HT1080 (cell line): ENCODE measurements at places on chromosomes 6 and 20.

GRCh38 chr6:23566418-23566817, 559.6 kb upstream of the NRSN1 start:
- DNase-seq: no peak

DNA sequence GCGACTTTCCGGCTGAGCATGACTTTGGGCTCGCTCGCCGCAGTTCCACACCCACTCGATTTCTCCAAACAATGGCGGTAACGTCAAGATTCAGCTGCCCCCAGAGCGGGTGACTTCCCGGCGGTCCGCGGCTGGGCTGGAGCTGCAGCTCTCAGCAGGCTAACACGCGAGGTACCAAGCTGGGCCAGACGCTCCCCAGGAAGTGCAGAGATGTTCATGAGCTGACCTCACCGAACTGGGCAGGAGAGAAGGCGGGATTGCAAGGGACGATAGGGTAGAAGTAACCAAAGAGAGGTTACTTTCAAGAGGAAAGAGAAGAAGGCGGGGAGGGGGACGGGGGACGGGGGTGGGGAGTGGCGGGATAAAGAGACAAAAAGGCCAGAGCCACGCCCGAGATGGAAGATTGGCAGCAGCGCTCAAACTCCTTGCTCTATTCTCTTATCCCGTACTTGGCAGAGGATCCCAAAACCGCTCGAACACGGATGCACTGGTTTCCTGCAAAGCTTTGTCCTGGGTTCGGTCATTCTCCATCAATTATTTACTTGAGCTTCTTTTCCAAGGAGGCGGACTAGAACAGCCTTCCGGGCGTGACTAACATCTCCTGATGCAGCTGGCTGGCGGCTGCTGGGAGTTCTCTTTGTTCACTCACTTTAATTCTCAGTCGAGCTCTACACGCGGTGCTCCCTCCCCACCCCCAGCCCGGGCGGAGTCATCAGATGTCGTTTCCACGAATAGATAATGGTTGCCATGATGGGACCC, at the start of gene MTCL3:
TSS of gene MTCL3 (minus strand) at position 626 of the 759 bp plus-strand sequence.
- peak; percentile 45 for DNase-seq

DNA sequence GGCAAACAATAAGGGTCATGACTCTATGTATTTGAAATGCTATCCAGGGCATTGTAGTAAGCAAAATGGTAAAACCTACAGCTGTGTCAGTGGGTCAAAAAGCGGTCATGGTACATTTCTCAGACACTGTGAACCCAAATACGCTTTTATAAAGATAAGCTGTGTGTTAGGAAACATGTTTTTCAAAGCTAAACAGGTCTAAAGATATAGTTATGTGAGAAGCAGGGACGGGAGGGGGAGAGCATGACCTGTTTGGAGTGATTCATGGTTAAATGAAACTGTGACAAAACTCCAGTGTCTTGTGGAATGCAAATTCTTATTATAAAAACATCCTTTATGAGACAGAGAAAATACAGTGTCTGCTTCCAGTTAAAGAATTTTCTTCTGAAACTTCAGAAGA, 205.4 kb upstream of the BMP2 start:
- peak; percentile 41 for DNase-seq

- no peak for DNase-seq
These were observed 40.7 kb downstream of the TP53INP2 start for GRCh38 chr20:34744847-34745246.

GRCh38 chr6:13908955-13909381, 15.8 kb upstream of the RNF182 start:
- peak; percentile 55 for DNase-seq

GRCh38 chr20:59137532-59137931, 26.1 kb upstream of the ZNF831 start:
- no peak for DNase-seq

DNA sequence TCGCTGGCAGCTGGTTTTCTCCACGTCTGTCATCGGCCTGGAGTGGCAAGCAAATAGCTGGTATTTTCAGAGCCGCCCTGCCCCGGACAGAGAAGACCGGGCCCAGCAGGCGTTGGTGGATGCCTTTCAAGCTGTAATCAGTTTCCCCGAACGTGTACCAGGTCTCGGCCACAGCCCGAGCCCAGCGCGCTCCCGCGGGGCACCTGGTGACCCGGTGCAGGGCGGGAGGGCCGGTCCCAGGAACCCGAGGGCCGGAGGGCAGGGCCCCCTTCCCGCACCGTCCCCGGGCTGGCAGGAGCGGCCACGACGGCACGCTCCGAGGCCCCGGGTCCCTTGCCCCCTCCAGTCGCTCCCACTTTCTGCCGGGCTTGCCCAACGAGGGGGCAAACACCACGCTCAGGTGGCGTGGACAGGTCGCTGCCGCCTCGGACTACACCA, 348 bp upstream of the PYGB start:
- DNase-seq: no peak

GRCh38 chr6:154412106-154412820, 55.7 kb upstream of the IPCEF1 start:
- no peak for DNase-seq

DNA sequence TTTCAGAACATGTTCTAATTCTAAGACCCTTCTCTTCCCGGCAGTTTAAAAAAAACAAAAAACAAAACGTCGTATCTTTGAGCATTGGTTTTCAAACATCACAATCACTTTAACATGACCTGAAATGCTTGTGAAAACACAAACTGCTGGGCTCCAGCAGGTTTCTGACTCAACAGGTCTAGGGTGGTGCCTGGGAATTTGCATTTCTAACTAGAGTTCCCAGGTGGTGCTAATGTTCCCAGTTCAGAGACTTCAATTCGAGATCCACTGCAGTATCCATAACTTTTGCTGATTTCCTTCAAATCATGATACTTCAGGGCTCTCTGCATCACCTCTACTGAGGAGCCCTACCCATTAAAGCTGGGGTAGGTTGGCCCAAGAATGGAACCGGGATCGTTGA, 850 bp upstream of the SMPDL3A start:
- no peak for DNase-seq

- DNase-seq: no peak
These were observed 73.4 kb upstream of the RAB32 start for GRCh38 chr6:146470091-146470770.

GRCh38 chr20:34017610-34018009, 23.9 kb downstream of the RALY start:
- DNase-seq: peak; percentile 95

GRCh38 chr6:7145885-7146828, 38.4 kb downstream of the RREB1 start:
- peak; percentile 70 for DNase-seq

DNA sequence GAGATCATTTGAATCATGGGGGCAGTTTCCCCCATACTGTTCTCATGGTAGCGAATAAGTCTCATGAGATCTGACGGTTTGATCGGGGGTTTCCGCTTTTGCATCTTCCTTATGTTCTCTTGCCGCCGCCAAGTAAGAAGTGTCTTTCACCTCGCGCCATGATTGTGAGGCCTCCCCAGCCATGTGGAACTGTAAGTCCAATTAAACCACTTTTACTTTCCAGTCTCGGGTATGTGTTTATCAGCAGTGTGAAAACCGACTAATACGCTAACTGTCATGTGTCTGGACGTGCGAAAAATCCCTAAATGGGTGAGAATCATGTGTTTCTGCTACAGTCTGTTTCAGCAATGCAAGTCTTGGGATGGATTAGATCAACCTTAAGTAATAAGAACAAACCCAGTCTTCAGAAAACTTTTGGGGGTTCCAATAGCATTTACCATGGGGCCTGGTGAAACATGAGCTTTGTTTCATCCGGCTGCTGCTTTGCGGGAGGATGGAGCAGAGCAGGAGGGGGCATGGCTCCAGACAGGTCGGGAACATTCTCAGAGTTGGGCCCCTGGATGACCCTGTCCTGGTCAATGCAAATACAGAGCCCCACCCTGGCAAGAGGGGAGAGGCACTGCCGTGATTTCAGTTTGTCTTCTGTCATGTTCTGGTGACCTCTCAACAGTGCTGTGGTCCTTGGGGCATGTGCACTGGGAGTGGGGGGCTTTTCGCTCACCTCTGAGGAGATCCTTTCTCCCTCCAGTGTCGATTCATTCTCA, 41.5 kb downstream of the CTCFL start:
- DNase-seq: no peak

DNA sequence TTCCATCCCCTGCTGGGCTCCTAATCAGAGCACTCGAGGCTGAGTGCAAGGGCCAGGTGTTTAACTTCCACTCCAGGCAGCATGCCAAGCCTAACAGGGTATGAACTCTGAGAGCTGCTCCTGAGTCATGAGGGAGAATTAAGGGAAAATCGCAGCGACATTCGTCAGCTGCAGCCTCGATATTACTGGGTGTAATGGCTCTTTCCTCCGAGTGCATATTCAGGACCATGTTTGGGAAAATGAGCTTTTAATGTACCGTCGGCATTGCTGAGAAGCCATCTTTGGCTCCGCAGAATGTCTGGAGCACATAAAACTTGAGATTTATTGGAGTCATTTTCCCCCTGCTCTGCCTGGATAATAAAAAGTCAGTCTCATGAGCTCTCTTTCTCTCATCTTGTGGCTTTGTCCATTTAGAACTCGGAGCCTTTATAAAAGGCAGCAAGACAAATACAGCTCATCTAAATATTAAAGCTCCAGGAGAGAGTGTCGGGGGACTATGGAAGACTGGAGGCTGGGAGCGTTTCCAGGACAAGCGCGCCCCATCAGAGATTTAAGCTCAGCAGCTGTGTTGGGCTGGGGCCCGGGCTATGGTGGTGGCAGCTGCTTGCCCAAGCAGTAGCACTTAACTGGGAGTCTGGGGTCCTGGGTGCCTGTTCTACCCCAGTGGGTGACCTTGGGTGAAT, 103.7 kb downstream of the TOX2 start:
- peak; percentile 89 for DNase-seq

- DNase-seq: no peak
These were observed 51.4 kb upstream of the GMDS start for GRCh38 chr6:2296781-2297180.

GRCh38 chr20:41913146-41913545, 295.0 kb upstream of the CHD6 start:
- no peak for DNase-seq

DNA sequence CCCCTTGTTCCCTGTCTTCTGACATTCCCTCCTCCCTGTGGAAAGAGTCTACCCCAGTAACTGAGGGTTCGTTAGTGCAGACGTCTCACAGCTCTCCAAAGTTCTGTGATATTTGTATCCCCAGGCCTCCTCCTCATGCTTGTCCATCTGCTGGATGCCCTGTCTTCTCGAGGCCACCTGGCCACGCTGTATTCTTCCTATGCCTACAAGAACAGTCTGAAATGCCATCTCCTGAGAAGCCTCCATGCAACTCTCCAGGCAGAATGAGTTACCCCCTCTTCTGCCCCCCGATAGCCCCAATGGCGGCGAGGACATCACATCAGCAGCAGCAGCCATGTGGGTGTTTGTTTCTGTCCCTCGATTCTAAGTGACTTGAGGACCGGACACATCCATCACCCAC, 9.3 kb downstream of the ULBP2 start:
- no peak for DNase-seq

GRCh38 chr6:26502165-26502564, 2.1 kb downstream of the BTN1A1 start:
- DNase-seq: no peak

GRCh38 chr6:16140607-16141006, 11.7 kb downstream of the MYLIP start:
- DNase-seq: no peak

DNA sequence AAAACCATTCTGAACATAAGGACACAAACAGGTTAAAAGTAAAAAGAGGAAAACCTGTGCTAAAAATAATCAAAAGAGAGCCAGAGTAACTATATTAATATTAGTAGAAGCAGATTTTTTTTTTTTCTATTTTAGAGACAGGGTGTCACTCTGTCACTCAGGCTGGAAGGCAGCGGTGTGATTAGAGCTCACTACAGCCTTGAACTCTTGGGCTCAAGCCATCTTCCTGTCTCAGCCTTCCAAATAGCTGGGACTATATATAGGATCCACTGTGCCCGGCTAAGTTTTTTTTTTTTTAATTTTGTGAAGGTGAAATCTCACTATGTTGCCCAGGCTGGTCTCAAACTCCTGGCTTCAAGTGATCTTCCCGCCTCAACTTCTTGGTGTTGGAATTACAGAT, 33.4 kb upstream of the PLN start:
- DNase-seq: no peak

DNA sequence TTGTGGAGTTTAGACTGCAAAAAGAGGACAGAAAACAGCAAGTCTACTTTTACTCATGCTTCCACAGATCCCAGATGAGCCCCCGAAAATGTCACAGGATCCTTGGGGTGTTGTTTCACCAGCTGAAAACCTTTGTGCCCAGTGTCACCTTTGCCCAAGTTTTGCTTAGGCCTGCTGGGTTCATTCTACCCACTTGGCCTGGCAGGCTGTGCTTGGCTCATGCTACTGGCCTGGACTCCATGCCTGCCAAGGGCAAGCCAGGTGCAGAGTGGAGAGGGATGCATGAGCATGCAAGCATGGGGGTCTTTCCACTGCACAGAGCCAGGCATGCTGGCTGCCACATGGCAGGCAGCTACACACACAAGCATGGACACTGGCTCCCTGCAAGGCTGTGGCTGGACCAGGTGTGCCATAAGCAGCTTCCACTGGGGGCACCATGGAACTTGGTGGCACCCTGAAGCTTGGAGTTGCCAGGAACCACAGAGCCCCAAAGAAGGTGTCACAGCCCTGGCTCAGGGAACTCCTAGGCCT, 1082.0 kb downstream of the KHDRBS2 start:
- DNase-seq: no peak

DNA sequence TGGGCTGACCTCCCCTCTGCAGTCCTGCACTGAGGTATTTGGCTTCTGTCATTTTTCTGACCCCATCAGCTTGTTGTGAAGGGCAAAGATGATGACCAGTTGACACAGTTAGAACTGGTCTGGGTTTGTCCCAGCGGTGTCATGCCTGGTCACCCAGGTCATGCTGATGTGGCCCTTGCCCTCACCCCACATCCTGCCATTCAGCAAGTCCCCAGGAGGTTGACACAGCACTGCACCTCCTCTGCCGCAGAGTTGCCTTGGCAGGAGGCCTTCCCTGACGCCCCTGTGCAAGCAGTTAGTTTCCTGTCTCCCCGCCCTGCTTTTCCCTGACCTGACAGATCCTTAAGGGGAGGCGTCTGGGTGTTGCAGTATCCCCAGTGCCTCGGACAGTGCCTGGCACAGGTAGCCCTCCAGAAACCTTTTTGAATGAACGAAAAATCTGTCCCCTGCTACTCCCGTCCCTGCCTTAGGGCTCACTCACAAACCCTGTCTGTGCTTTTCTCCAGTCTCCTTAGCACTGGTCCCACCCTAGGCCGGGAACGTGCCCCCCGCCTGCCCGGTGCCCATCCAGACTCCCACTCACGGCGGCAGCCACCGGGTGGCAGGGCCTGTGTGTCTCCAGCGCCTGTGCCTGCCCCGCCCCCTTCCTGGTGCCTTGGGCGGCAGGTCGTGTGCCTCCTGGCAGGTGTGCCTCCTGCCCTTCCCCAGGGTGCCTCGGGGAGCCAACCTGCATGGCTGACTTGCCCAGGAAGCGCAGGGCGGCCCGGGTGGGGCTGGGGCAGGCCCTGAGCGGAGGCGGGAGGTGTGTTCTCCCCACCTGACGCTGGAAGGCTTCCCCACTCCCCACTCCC, 146.3 kb upstream of the RNF24 start:
- DNase-seq: no peak

- peak; percentile 28 for DNase-seq
These were observed 1586.7 kb downstream of the HACE1 start for GRCh38 chr6:103273048-103273447.

- no peak for DNase-seq
These were observed 68.3 kb downstream of the ANKS1A start for GRCh38 chr6:34957231-34957783.
